ENCODE measurements at places on chromosomes 16 and 17.

DNA sequence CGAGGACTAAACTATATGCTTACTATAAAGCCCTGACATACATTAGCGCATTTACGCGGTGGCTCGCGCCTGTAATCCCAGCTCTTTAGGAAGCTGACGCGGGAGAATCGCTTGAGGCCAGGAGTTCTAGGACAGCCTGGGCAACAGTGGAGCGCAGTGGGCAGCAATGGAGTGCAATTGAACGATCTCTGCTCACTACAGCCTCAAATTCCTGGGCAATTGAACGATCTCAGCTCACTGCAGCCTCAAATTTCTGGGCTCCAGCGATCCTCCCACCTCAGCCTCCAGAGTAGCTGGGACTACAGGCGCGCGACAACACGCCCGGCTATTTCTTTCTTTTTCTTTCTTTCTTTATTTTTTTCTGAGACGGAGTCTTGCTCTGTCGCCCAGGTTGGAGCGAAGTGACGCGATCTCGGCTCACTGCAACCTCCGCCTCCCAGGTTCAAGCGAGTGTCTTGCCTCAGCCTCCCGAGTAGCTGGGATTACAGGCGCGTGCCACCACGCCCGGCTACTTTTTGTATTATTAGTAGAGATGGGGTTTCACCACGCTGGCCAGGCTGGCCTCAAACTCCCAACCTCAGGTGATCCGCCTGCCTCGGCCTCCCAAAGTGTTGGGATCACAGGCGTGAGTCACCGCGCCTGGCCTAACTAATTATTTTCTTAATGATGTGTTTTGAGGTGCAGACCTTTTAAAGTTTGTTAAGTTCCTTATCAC, 506 bp upstream of the COG7 start:
- peak overlapping the region; percentile 72 for H3K4me3 ChIP-seq
- no peaks in the 10 kb centered on the region for H3K4me1 ChIP-seq
- no peaks in the 10 kb centered on the region for H3K36me3 ChIP-seq

- no peak overlapping the region for H3K4me3 ChIP-seq
- H3K27ac ChIP-seq = no peak overlapping the region
- DNase-seq = no peak
- H3K4me1 ChIP-seq = peaks cover 44% of the 10 kb centered on the region
Observed at GRCh38 chr16:10597187-10597601, 16.8 kb upstream of the EMP2 start.

- no peak overlapping the region for H3K4me3 ChIP-seq
- H3K27ac ChIP-seq = no peak overlapping the region
- no peak for DNase-seq
- H3K36me3 ChIP-seq = no peaks in the 10 kb centered on the region
Observed at GRCh38 chr16:1193143-1193824, 31.8 kb downstream of the TPSG1 start.

- H3K4me1 ChIP-seq = no peaks in the 10 kb centered on the region
- no peak overlapping the region for H3K4me3 ChIP-seq
- no peaks in the 10 kb centered on the region for H3K36me3 ChIP-seq
- DNase-seq = no peak
Observed at GRCh38 chr17:79866791-79867518, 27.7 kb upstream of the CBX4 start.

GRCh38 chr17:17186051-17186450, 20.1 kb downstream of the PLD6 start:
- H3K27me3 ChIP-seq = no peaks in the 10 kb centered on the region
- no peak overlapping the region for H3K27ac ChIP-seq
- H3K4me1 ChIP-seq = peaks cover 46% of the 10 kb centered on the region
- DNase-seq = no peak
- peaks cover 43% of the 10 kb centered on the region for H3K36me3 ChIP-seq
